ENCODE measurements at places on chromosomes 7 and 10. TPM values are rescaled to one million over a fixed set of nuclear protein-coding genes. Genes with fewer than 3 reads are reported as not detected.

The SLC26A4 gene
- 0.28 TPM for polyA plus RNA-seq

- no peak for DNase-seq
Observed at GRCh38 chr7:112877691-112878460, 87.7 kb upstream of the TMEM168 start.

The OR2A42 gene
- 0.34 TPM for polyA plus RNA-seq

DNA sequence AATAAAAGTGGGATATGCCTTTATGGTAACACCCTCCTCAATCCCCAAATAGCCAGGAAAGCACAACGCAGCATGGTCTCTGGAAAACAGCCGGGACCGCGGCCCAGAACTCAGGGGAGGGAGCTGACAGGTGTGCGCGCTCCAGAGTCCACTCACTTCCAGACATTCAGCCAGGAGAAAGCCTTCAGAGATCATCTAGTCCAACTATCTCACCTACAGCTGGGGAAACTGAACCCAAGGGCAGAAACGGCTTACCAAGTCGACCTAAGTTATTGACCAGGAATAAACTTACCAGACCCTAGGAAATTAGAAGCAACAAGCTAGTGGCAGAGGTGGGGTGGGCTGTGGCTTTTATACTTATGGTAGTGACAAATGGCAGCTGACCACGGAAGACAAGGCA is 16.4 kb downstream of the GSDME start:
- peak; percentile 26 for DNase-seq

DNA sequence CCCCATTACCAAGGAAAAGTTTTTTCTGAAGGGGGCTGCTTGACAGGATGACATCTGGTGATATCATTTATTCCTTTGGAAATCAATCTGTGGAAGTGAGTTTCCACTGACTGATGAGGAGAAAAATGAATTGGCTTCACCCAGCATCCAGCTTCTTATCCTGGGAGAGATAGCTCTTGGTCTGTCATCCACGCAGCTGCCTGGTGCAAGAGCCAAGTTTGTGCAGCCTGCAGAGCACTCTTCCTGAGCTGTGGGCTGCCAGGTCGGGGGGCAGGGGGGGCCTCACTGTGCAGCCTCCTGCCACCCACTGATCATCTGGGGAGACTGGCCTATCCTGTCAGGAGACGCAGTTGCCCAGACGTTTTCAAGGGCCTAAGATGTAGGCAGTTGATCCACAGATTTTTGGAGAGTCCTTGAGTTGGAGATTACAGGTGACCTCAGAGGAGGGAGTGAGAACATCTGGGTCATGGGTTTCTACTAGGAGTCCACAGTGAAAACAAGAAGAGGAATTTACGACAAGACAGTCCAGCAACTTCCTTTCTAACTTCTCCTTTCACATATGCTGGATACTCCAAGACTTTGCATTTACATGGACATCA is 75.4 kb downstream of the EGFR start:
- no peak for DNase-seq

DNA sequence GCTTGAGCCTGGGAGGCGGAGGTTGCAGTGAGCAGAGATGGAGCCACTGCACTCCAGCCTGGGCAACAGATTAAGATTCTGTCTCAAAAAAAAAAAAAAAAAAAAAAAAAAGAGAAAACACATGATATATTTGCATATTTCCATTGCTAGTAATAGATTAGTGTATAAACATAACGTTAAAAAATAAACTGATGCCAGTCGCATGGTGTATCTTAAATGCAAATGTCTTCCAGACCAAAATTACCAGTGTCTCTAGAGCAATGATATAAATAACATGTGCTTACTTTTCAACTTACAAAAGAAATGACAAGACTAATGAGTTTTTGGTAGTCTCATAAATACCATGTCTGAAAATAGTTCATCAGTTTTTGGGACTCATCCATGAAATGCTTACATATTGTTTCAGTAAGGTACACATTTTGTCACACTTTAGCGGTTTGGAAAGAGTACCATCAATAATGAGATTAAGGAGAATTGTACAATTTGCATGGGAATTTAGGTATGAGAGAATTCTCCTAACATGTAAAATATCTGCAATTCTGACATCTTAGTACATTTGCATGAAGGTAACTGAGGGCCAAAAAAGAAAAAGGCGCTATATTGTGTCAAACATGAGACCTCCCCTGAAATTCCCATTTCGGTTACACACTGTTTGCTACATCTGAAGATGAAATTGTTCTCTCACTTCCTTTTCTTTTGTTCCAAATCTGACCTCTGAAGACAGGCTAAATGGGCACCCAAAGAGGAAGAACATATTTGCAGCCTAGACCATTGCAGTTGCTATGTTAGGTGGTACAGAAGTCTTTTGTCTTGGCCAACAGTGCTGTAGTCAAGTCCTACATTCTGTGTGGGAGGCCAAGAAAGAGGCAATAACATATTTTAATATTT is 51.5 kb upstream of the PIP4K2A start:
- DNase-seq: no peak

The CCDC3 gene
- polyA plus RNA-seq: 8.4 TPM

The PIP gene
- not detected for polyA plus RNA-seq

The NXPH1 gene
- 0.06 TPM for polyA plus RNA-seq

DNA sequence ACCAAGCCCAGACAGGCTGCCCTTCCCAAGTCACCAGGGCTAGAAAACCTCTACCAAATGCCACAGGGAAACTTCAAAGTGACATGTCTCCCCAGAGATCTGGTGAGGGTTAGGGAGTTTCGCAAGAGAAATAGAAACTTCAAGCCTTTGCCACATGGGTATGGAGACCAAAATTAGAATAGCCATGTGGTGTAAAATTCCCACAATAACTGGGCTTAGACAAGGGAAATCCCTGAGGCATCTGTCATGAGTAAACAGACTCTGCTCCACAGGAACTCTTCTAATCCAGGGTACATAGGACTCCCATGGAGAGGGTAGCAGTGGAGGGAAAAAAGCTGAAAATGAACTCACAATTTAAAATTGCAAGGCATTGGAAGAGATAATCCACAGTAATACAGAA is 14.3 kb downstream of the ADAM12 start:
- no peak for DNase-seq

DNA sequence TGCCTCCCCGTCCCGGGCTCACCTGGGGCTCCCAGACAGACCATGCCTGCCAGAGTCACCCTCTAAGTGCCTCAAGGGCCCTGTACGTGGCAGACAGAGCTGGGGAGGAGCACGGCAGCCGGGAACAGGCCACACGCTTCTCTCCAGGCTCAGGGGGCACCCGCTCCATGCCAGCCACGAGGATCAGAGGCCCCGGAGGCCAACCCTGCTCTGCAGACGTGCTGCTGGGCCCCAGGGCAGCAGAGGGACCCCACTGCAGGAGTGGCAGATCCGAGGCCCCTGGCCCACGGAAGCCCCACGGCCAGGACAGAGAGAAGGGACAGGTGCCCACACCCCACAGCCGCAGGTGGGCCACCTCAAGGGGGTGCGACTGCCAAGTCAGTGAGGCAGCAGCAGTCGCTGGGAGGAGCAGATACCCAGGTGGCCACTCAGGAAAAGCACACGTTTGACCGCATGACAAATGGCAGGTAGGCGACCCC is 58.4 kb upstream of the TNRC18 start:
- DNase-seq: no peak

- no peak for DNase-seq
Observed at GRCh38 chr7:70114806-70115205, 516.5 kb downstream of the AUTS2 start.

DNA sequence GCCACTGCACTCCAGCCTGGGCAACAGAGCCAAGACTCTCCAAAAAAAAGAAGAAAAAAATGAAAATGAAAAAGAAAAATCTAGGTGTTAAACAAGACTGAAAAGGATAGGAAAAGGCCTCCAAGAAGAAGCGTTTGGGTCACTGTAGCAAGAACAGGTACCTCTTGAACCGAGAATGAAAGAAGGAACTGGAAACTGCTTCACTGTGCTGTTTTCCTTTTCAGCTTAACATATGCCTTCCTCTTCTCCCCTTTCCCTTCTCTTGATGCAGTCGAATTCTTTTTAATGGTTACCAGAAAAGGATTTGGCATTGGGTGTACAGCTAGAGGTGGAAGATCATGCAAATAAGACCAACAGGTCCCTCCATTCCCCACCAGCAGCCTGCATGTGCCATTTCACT is 28.1 kb downstream of the LRRC4 start:
- no peak for DNase-seq

The MCMBP gene
- 39.6 TPM for polyA plus RNA-seq

DNA sequence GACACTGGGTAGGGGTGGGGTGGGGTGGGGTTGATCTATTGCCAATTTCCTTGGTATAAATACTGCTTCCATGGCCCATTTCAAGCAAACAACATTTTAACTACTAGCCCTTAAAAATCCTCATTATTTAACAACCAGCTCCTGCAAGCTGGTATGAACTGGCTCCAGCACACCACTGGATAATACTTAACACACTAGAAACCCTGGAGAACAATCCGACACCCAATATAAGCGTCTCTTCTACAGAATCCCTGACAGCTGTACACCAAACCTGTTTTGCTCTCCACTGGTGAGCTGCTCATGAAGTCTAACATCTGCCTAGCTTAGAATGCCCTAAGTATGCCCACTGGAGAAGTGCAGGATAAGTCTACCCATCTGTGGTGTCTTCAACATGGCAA is 116.8 kb downstream of the HIPK2 start:
- DNase-seq: no peak

DNA sequence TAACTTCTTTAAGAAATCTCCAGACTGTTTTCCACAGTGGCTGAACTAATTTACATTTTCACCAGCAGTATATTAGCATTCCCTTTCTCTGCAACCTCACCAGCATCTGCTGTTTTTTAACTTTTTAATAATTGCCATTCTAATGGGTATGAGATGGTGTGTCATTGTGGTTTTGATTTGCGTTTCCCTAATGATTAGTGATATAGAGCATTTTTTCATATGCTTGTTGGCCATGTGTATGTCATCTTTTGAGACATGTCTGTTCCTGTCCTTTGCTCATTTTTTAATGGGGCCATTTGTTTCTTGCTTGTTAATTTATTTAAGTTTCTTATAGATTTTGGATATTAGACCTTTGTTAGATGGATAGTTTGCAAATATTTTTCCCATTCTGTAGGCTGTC is 68.8 kb downstream of the SLC39A12 start:
- no peak for DNase-seq

DNA sequence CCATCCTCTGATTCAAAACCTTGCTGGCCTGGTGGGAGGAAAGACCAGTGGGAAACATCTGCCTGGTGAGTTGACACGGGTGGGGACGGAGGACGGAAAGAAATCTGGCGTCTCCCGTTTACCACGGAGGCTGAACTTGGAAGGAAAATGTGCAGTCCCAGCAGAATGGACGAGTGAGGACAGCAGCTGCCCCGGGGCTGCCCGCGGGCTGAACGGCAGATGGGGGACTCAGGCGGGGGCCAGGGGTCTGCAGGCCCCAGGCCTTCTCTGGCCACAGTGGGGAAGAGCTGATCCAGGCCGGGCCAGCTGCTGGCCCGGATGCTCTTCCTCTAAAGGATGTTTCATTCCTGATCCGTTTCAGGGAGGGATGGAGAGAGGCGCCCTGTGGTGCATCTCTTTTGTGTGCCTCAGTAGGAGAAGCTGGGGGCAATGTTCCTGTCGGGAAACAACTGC is 147.5 kb upstream of the CHST15 start:
- no peak for DNase-seq

The GSTO2 gene
- 35.7 TPM for polyA plus RNA-seq

DNA sequence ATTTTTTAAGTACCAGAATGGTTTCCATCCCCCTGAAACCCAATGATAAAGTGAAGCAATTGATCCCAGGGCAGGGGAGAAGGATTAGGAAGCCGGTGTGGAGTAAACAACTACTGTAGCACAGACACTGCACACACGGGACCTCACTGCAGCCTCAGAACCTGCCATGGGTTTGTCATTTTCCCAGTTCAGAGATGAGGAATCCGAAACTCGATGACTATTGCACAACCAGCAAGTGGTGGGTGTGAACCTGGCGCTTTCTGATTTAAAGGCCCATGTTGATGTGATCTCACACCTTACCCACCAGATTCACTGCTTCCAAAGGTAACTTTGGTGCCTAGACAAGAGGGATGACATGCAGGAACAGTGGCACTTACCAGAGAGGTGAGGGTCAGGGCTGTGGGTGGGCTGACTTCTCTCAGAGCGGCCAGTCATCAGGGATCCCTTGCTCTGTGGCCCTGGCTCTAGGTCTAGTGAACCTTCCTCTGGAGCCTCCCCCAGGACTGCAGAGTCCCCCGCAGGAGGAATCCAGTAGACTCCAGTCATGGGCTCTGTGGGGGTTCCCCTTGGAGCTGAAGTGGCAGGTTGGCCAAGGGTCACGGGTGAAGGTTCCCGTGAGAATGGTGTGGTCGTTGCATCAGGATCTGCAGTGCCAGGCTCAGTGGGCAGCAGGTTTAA is 62.8 kb downstream of the PKD1L1 start:
- no peak for DNase-seq

GRCh38 chr7:130877236-130877990 is 143.4 kb upstream of the KLF14 start:
- no peak for DNase-seq

DNA sequence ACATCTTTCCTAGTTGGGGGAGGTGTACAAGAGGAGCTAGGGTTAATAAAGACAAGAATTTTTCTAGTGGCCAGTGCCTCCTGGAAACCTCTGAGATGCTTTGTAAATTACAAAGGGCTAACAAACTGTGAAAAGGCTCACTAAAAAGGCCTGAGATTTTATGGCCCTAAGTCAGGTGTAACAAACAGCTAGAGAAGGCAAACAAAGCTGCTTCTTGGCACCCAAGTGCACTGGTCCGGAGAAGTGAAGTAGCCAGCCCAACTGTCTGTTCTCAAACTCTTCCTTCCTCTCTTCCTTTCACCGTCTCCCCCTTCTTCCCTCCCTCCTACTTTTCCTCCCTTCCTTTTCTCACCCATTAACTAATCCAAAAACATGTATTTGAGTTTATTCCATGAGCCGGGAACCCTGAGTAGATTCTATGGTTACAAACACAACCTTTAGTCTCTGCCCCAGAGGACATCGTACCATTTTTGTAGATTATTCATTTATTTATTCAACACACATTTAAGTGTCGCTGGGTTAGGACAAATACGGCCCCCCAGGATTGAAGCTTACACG is 143.4 kb upstream of the PCGF5 start:
- no peak for DNase-seq

GRCh38 chr7:4033996-4034395 is 648.1 kb upstream of the FOXK1 start:
- no peak for DNase-seq

DNA sequence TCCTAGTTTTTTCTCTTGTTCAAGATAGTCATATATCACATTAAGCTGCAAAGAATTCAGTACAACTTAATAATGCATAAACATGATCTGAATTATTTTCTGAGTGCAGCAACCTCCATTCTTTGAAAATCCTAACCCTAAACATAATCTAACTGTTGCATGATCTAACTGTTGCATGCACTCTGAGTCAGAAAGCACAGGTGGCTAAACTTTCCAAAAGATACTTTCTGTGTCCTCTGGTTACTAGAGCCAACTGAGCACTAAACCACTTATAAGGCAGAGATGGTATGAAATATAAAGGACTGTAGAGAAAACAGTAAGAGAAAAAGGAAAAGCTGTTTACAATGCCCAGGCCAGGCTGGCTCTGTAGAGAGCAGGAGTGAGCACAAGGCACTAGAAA is 23.0 kb upstream of the FAM133B start:
- DNase-seq: no peak

The AKR1D1 gene
- polyA plus RNA-seq: 4.4 TPM

GRCh38 chr10:101230183-101230917 is 1.1 kb upstream of the LBX1 start:
- no peak for DNase-seq

The CALML3 gene
- 0.09 TPM for polyA plus RNA-seq

- DNase-seq: peak; percentile 54
Observed at GRCh38 chr10:19656420-19657042, 159.7 kb upstream of the PLXDC2 start.

All from large intestine (tissue), 12 donors.